ENCODE measurements at places on chromosomes 6 and 20.
A peak's percentile ranks its signal among the peaks of the same experiment; 100 is the strongest.

DNA sequence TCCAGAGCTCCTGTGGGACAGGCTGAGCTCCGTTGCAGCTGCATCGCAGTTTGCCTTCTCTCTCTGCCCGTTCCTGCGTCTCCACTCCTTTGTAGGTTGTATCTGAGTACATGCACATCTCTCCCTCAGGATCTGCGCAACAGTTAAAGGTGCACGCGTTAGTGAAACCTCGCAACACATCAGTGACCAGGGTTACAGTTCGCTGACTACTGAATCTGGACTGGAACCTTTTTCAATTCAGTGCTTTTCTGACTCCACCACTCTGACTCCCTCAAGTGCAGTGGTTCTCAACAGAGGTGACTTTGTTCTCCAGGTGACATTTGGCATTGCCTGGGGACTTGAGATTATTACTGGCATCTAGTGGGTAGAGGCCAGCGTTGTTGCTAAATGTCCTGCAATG, 44.0 kb downstream of the UST start:
- DNase-seq = no peak

- DNase-seq = peak; percentile 51
These were observed 445 bp downstream of the RAB32 start for GRCh38 chr6:146543940-146544615.

DNA sequence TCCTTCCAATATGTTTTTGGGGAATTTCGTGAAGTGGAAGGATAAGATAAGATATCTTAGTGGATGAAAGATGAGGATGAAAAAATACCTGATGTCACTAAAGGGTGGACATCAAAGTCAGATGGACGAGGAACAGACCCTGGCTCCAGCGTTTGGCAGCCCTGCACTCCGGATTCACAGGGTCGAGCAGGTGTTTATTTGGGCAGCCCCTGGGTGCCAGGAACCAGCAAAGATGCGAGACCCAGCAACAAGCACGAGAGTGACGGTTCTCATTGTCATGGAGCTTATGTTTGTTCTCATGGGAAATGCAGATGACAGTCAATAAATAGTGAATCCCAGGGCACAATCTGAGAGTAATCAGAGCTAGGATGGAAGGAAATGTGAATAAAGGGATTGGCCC, 131.1 kb downstream of the PHACTR3 start:
- DNase-seq = no peak

GRCh38 chr6:104423691-104424090, 436.0 kb downstream of the HACE1 start:
- no peak for DNase-seq

GRCh38 chr6:134550604-134551003, 232.7 kb upstream of the SGK1 start:
- DNase-seq = peak; percentile 30

DNA sequence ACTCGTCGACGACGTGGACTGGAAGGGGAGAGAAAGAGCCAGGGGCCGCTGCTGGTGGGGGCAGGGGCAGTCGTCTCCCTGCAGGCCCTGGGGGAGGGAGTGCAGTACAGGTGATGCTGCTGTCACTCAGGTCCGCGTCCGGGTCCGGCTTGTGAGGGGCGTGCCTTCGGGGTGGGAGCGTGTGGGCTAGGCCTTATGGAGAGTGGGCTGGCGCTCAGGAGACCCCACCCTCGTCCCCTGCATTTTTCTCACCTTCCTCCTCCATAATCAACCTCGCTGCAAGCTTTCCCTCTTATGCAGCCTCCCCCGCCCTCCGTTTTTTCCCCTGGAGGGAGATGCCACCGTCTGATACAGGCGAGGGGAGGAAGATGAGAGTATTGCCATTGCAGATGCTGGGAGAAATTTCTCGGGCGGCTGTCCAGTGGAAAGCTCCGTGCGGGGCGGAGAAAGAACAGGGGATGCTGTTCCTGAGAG, 632 bp downstream of the PCMT1 start:
- DNase-seq = peak; percentile 57

DNA sequence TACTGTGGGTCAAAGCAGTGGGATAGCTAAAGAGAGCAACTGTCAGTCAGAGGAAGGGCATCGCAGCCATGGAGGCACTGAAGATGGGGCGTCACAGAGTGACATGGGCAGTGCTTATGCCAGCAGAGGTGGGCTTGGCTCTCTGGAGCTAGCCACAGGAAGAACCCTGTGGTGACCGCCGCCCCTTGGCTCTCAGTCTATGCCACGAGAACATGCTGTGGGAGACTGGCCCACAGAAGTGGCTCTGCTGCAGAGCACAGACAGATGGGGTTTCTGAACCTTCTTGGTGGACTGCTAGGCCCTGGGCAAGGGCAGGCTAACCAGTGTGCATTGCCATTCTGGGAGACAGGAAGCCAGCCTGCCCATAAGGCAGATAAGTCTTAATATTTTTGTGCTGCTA, 290.0 kb upstream of the SUPT3H start:
- no peak for DNase-seq

GRCh38 chr6:55953335-55953734, 77.9 kb upstream of the BMP5 start:
- DNase-seq = peak; percentile 61

DNA sequence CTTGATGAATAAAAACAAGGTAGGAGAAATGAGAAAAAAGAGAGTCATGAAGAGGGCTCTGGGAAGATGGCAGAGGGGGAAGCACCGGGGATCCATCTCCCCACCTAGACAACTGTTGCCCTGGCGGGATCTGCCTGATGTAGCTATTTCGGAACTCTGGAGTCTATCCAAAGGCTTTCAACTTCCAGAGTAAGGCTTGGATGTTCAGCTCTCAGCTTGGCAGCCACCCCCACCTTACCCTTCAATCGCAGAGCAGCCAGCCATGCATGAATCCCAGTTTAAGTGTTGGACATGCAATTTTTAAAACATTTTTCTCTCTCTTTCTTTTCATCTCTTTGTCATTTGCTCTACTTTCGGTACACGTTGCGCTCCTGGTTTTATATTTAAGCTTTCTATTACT, 275.9 kb upstream of the EXOC2 start:
- no peak for DNase-seq
